Lower leg skin (tissue), 4 donors: ENCODE measurements at places on chromosomes 12 and 14.
A peak's percentile ranks its signal among the peaks of the same experiment; 100 is the strongest.

GRCh38 chr14:73003681-73004080 is 23.2 kb downstream of the ZFYVE1 start:
- no peak for DNase-seq

- peak; percentile 12 for DNase-seq
Observed at GRCh38 chr14:64944041-64944440, 1.5 kb upstream of the GPX2 start.

GRCh38 chr14:58918066-58918738 is 270.3 kb upstream of the DAAM1 start:
- DNase-seq, result no peak

- peak; percentile 59 for DNase-seq
Observed at GRCh38 chr12:89353823-89354611, 1.7 kb upstream of the DUSP6 start.

- DNase-seq, result no peak
Observed at GRCh38 chr12:4250691-4251090, 22.9 kb upstream of the CCND2 start.

DNA sequence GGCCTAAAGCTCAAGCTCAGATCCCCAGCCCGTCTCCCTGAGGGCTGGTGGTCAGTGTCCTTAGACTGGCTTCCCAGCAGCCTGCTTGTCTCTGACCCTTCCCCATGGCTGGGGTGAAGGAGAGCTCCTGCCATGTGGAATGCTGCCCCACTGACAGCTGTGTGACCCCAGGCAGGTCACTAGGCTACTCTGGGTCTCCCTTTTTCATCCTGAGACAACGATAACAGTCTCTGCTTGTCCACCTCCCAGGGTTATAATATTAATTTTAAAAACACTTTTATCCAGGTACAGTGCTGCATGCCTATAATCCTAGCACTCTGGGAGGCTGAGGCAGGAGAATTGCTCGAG is 47.3 kb downstream of the SYNE3 start:
- no peak for DNase-seq

DNA sequence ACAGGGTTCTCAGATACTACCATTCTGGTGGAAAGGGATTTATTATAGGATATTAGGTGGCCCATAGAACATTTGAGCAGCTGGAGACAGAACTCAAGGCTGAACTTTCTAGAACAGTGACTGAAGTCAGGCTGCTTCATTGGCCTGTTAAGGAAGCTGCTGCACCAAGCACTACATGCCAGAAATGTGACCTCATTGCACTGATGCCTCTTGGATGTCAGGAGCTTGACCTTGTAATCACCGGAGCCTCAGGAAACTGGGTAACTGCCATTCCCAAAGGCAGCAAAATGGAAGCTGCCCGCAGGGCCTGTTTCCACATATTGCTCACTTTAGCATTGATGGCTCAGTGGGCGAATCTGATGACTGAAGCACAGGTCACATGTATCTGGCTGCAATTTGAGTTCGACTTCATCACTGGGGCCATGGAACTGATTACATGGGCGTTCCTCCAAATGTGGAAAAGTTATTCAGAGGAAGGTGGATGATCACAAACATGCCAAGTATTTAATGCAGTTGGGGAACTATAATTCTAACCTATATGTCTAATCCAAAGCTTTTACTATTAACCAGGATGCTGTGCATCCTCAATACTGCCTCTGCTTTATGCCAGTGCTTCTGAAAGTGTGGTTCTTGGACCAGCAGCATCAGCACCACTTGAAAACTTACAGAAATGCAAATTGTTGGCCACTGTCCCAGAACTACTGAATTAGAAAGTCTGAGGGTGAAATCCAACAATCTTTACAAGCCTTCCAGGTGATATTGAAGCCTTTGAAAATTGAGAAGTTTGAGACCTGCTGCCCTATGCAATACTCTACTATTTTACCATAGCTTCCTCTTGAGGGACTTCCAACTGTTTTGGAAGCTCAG is 337.2 kb upstream of the NAV3 start:
- DNase-seq, result no peak

GRCh38 chr12:92554158-92555073 is 148.4 kb upstream of the PLEKHG7 start:
- no peak for DNase-seq

- DNase-seq, result no peak
Observed at GRCh38 chr12:64826234-64826633, 1.8 kb downstream of the TBC1D30 start.

DNA sequence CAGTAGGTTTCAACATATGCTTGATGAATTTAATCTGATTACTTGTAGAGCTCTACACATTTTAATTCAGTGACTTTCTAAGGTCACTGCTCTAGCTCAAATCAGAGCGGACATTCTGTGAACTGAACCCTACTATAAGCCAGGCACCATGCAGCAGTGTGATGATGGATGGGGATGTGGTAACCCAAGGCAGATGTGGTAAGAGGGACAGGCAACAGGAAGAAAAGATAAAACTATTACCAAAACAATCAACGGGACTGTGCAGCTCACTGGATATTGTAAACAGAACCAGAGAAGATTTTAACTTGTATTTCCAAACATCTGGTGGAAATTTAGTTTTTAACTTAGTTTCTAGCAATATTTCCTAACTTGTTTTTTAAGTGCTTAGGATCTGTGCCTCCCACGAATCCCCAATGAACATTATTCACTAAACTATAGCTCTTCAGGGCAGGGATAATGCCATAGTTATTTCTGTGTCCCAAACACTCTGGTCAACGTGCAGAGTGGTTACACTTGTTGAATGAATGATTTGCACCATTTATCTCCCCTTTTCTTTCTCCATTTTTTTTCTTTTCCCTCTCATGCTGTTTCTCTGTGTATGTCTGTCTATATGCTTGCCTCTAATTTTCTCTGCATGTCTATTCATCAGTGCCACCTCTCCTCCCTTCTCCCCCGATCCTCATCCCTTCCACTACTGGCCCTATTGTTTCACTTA is 3.0 kb downstream of the ERO1A start:
- no peak for DNase-seq

- no peak for DNase-seq
Observed at GRCh38 chr12:59066445-59066844, 146.1 kb upstream of the LRIG3 start.
